Muscle of leg (tissue), 16 donors: ENCODE measurements at places on chromosomes 13 and 19. TPM values are rescaled to one million over a fixed set of nuclear protein-coding genes. Genes with fewer than 3 reads are reported as not detected.

Gene FBXO27
- 1.4 TPM for total RNA-seq

Gene ZNF28
- total RNA-seq, result 14.9 TPM

Gene ICAM4
- total RNA-seq, result 0.35 TPM

Gene CHMP2A
- 60.8 TPM for total RNA-seq

GRCh38 chr19:3262362-3262761 is 37.9 kb downstream of the CELF5 start:
- DNase-seq, result no peak
- no peak overlapping the region for H3K4me3 ChIP-seq
- no peak overlapping the region for H3K27ac ChIP-seq
- peaks cover 7% of the 10 kb centered on the region for H3K27me3 ChIP-seq
- H3K36me3 ChIP-seq, result no peaks in the 10 kb centered on the region

DNA sequence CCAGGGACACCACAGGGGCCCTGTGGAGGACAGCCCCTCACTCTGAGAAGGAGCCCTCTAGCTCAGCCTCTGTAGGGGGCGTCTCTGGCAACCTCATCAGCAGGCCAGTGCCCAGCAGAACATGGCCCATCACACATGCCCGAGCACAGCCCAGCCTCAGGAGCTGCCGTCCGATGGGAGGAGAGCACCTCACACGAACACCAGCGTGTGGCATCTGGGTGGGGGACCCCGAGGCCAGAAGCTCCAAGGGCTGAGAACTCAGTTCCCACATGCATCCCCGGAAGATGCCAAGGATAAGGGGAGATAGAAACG is 11.3 kb downstream of the SH3GL1 start:
- H3K4me1 ChIP-seq, result peaks cover 83% of the 10 kb centered on the region
- H3K4me3 ChIP-seq, result no peak overlapping the region
- DNase-seq, result no peak
- H3K27ac ChIP-seq, result peak overlapping the region; percentile 75
- no peaks in the 10 kb centered on the region for H3K27me3 ChIP-seq
- H3K36me3 ChIP-seq, result peaks cover 31% of the 10 kb centered on the region

GRCh38 chr19:17098326-17098725 is 22.7 kb downstream of the MYO9B start:
- no peaks in the 10 kb centered on the region for H3K27me3 ChIP-seq
- peaks cover 22% of the 10 kb centered on the region for H3K36me3 ChIP-seq
- no peak overlapping the region for H3K27ac ChIP-seq
- no peak overlapping the region for H3K4me3 ChIP-seq

DNA sequence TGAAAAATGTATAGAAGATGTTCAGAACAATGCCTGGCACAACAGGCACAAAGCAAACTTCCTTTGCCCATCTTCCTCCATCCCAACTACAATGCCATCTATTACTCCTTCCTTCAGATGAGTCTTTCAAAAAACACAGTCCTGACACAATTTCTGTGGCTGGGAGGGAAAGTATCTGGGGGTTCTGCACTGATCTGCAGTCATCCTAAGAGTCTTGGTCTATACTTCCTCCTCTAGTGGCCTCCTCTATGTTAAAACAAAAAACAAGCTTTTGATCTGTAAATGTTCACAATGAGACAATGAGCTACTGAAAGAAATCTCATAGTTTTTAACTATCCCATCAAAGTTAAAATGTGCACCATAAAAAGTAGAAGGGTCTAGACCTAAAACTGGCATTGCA is 44.8 kb downstream of the USP12 start:
- no peaks in the 10 kb centered on the region for H3K4me1 ChIP-seq
- no peak for DNase-seq
- H3K36me3 ChIP-seq, result peaks cover 3% of the 10 kb centered on the region
- no peak overlapping the region for H3K27ac ChIP-seq

DNA sequence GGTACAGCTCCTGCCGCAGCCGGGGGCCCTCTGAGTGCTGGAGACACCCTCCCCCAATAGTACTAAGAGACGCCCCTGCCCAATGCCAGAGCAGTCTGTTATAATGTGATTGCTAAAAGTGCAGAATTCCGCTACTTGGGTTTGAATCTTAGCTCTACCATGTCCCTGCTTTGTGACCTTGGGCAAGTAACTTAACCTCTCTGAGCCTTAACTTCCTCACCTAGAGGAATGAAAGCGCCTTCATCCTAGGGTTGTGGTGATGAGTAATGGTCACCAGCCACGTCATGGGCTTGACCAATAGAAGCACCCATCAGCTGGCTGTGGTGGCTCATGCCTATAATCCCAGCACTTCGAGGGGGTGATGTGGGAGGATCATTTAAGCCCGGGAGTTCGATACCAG is 6.5 kb downstream of the PLEKHG2 start:
- peaks cover 80% of the 10 kb centered on the region for H3K36me3 ChIP-seq
- no peak for DNase-seq
- no peak overlapping the region for H3K4me3 ChIP-seq
- no peak overlapping the region for H3K27ac ChIP-seq
- H3K27me3 ChIP-seq, result no peaks in the 10 kb centered on the region

DNA sequence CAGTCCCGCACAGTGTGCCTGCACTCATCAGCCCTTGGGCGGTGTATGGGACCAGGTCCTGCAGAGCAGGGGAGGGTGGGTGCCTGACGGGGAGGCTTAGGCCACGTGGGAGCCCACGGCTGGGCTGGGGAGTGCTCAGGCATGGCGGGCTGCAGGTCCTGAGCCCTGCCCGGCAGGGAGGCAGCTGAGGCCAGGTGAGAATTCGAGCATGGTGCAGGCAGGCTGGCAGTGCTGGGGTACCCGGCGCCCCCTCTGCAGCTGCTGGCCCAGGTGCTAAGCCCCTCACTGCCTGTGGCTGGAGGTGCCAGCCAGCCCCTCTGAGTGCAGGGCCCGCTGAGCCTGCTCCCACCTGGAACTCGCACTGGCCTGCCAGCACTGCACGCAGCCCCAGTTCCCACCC is 630.9 kb upstream of the PCDH20 start:
- no peak overlapping the region for H3K27ac ChIP-seq
- H3K4me1 ChIP-seq, result no peaks in the 10 kb centered on the region
- H3K4me3 ChIP-seq, result no peak overlapping the region

- no peak for DNase-seq
- H3K27me3 ChIP-seq, result no peaks in the 10 kb centered on the region
- no peak overlapping the region for H3K27ac ChIP-seq
- no peaks in the 10 kb centered on the region for H3K4me1 ChIP-seq
- H3K36me3 ChIP-seq, result no peaks in the 10 kb centered on the region
These were observed 565.2 kb upstream of the GPC6 start for GRCh38 chr13:92661406-92661805.

DNA sequence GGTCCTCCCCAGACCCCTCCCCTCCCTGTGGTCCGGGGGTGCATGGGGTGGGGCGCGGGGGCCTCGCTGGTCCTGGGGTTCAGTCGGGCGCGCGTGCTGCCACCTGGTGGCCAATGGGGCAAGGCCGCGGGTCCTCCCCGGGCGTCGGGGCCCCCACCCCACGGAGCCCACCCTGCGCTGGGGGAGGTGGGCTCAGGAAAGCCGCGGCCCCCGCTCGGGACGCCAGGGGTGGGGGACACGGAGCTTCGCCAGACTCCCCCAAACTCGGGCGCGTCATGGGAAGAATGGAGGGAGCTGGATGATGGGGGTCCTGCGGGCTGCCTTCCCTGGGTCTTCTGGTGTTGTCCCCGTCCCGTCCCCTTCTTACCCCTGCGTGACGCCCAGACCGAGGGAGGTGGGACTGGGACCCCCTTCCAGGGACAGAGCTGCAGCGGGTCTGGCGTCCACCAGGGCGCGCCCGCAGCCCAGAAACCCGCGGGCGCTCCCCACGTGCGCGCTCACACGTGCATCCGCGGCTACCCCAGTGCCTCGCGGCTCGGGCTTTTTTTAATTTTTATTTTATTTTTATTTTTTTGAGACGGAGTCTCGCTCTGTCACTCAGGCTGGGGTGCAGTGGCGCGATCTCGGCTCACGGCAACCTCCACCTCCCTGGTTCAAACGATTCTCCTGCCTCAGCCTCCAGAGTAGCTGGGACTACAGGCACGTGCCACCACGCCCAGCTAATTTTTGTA is 19.8 kb upstream of the TCF3 start:
- H3K36me3 ChIP-seq, result no peaks in the 10 kb centered on the region
- H3K4me1 ChIP-seq, result peaks cover 25% of the 10 kb centered on the region
- H3K27ac ChIP-seq, result no peak overlapping the region
- peak; percentile 43 for DNase-seq
- peaks cover 71% of the 10 kb centered on the region for H3K27me3 ChIP-seq
- peak overlapping the region; percentile 22 for H3K4me3 ChIP-seq

DNA sequence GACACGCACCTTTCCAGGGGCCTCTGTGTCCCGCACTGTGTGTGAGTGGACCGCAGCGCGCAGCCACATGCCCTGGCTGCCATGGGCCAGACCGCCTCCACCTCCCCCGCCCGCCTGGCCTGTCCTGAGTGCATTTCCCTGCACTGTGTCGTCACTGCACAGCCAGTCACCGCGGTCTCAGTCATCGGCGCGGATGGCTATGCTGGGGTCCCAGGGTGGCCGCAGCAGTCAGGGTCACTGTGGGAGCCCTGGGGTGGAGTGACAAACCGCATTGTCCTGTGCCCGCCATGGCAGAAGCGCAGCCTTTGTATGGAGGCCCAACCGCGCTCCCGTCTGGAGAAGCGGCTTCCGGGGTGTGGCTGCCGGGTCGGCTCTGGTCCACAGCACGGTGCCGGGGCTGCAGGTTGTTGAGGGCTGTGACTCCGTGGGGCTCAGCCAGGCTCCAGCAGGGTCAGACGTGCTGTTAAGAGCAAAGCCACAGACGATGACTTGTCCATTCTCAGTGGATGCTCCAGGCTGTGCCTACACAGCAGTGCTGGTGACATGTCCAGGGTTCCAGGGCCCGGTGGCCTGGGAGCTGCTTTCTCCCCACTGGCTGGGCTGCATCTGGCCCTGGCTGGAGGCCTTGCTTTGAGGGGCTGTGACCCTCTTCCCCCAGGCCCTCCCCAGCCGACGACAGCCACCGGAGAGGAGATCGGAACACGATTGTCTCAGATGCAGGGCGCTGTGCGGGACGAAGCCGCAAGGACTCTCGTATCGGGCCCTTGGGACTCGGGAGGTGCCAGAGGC is 6.3 kb upstream of the NDUFS7 start:
- peaks cover 31% of the 10 kb centered on the region for H3K4me1 ChIP-seq
- no peak overlapping the region for H3K4me3 ChIP-seq
- no peak for DNase-seq
- no peak overlapping the region for H3K27ac ChIP-seq

- H3K36me3 ChIP-seq, result peaks cover 59% of the 10 kb centered on the region
- no peak overlapping the region for H3K27ac ChIP-seq
These were observed 20.1 kb upstream of the HNRNPUL1 start for GRCh38 chr19:41244117-41244516.

- H3K27me3 ChIP-seq, result no peaks in the 10 kb centered on the region
- no peaks in the 10 kb centered on the region for H3K4me1 ChIP-seq
- H3K4me3 ChIP-seq, result no peak overlapping the region
- no peaks in the 10 kb centered on the region for H3K36me3 ChIP-seq
- no peak overlapping the region for H3K27ac ChIP-seq
- no peak for DNase-seq
These were observed 201.3 kb downstream of the POU4F1 start for GRCh38 chr13:78401873-78402707.

DNA sequence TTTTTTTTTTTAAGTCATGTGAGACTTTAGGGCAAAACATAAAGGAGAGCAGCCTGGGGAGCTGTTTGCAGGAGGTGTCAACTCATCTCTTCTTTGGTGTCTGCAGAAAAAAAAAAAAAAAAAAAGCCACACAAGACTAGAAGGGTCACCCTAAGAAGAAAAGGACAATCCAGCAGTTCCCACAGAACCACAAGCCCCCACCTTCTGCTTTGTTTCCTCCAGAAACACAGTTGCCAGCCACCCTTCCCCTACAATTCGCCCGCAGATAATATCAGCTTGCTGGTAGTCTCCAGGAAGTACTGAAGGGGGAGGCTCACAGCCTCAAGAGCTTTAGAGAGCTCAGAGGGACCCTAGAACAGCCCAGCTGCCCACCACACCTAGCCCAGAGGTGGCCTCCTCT is 22.3 kb upstream of the ZBTB7A start:
- H3K4me3 ChIP-seq, result no peak overlapping the region
- DNase-seq, result no peak
- H3K36me3 ChIP-seq, result peaks cover 43% of the 10 kb centered on the region
- no peaks in the 10 kb centered on the region for H3K27me3 ChIP-seq
- H3K27ac ChIP-seq, result no peak overlapping the region

- no peak overlapping the region for H3K4me3 ChIP-seq
- H3K36me3 ChIP-seq, result no peaks in the 10 kb centered on the region
- no peaks in the 10 kb centered on the region for H3K27me3 ChIP-seq
- H3K4me1 ChIP-seq, result no peaks in the 10 kb centered on the region
- H3K27ac ChIP-seq, result no peak overlapping the region
- peak; percentile 11 for DNase-seq
These were observed 1.4 kb upstream of the PAN3 start for GRCh38 chr13:28136916-28137315.

DNA sequence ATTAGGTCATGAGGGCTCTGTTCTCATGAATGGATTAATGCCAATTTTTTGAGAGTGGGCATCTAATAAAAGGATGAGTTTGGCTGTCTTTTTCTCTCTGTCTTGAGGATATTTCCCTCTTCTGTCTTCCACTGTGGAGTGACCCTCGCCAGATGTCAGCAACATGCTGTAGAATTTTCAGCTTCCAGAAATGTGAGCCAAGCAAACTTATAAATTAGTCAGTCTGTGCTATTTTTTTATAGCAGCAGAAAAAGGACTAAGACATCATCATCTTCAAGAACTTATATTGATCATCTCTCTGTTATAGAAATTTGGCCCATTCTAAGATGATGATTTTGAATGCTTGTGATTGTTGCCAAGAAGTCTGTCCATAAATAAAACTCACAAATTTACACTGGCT is 431.4 kb downstream of the FGF9 start:
- H3K36me3 ChIP-seq, result no peaks in the 10 kb centered on the region
- no peaks in the 10 kb centered on the region for H3K27me3 ChIP-seq
- no peak overlapping the region for H3K27ac ChIP-seq
- H3K4me1 ChIP-seq, result peaks cover 5% of the 10 kb centered on the region
- peak; percentile 91 for DNase-seq
- no peak overlapping the region for H3K4me3 ChIP-seq

GRCh38 chr13:94256721-94257120 is 222.8 kb downstream of the DCT start:
- H3K36me3 ChIP-seq, result no peaks in the 10 kb centered on the region
- DNase-seq, result no peak
- H3K4me1 ChIP-seq, result peaks cover 3% of the 10 kb centered on the region
- H3K27me3 ChIP-seq, result no peaks in the 10 kb centered on the region
- H3K4me3 ChIP-seq, result no peak overlapping the region

GRCh38 chr13:42538996-42539395 is 35.0 kb upstream of the TNFSF11 start:
- DNase-seq, result no peak
- no peaks in the 10 kb centered on the region for H3K27me3 ChIP-seq
- no peak overlapping the region for H3K4me3 ChIP-seq
- no peak overlapping the region for H3K27ac ChIP-seq
- H3K36me3 ChIP-seq, result no peaks in the 10 kb centered on the region
- H3K4me1 ChIP-seq, result no peaks in the 10 kb centered on the region
